Activated CD4-positive, alpha-beta T cell treated with anti-CD3 and anti-CD28 coated beads, Interleukin-2, amount 10 ng/mL, durations not matched to agents 24 days and 14 days (primary cell): ENCODE measurements at places on chromosomes 11 and 22. TPM values are rescaled to one million over a fixed set of nuclear protein-coding genes. Genes with fewer than 3 reads are reported as not detected.

Gene OMP
- not detected in 2 replicates for total RNA-seq

DNA sequence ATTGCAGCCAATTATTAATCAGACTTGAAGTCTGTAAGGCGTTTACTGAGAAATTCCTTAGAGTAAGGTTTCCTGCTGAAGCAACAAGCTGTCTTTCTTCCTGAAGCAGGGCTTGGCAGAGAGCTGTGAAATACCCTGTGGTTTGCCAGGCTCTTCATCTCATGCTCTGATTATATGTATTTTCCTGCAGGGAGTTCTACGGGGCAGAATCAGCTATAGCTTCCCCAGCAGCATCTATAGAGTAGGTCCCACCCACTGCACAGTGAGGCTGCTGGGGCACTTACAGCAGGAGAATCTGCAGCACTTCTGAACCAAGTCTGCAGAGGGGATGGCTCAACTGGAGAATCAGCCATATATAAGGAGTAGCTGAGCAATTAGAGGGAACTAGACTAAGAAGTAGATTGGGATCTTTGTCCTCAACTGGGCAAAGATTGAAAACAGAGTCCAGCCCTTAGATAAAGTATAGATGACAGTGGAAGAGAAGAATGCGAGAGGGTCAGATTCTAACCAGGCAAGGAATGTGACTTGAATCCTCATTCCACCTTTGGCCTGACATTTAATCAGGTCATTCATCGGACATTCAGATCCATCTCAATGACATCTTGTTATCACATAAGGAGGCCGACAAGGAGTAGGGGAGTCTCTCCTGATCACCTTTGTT is 37.6 kb downstream of the CNTF start:
- no peaks in the 10 kb centered on the region for H3K36me3 ChIP-seq
- no peak overlapping the region for H3K4me3 ChIP-seq
- no peaks in the 10 kb centered on the region for H3K27me3 ChIP-seq

Gene MRGPRE
- total RNA-seq = not detected in 2 replicates

Gene MARK2
- 34.2 and 41.0 TPM in 2 replicates for total RNA-seq

Gene TSPAN32
- 2.4 and 2.6 TPM in 2 replicates for total RNA-seq

DNA sequence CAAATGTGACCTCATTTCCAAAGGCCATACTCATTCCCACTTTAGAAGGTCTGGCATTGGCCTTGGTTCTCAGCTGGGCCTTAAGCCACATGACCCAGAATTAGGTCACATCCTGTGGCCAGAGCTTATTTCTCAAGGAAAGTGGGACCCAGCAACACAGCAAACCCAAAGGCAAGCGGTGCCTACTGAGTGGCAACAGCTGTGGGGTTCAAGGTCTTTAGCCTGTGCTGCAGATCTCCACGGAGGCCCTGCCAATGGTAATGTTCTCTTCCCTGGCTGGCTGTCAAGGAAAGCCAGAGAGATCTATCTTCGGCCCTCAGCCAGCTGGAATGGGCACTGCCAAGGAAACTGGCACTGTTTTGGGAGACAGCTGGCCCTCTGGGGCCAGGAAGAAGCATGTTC is 41.5 kb upstream of the TP53I11 start:
- no peaks in the 10 kb centered on the region for H3K36me3 ChIP-seq
- no peaks in the 10 kb centered on the region for H3K4me1 ChIP-seq

GRCh38 chr11:215581-216037 is 8.1 kb downstream of the RIC8A start:
- H3K27ac ChIP-seq = peak overlapping the region; percentile 45
- H3K36me3 ChIP-seq = peaks cover 43% of the 10 kb centered on the region
- H3K4me3 ChIP-seq = no peak overlapping the region
- peaks cover 12% of the 10 kb centered on the region for H3K4me1 ChIP-seq

DNA sequence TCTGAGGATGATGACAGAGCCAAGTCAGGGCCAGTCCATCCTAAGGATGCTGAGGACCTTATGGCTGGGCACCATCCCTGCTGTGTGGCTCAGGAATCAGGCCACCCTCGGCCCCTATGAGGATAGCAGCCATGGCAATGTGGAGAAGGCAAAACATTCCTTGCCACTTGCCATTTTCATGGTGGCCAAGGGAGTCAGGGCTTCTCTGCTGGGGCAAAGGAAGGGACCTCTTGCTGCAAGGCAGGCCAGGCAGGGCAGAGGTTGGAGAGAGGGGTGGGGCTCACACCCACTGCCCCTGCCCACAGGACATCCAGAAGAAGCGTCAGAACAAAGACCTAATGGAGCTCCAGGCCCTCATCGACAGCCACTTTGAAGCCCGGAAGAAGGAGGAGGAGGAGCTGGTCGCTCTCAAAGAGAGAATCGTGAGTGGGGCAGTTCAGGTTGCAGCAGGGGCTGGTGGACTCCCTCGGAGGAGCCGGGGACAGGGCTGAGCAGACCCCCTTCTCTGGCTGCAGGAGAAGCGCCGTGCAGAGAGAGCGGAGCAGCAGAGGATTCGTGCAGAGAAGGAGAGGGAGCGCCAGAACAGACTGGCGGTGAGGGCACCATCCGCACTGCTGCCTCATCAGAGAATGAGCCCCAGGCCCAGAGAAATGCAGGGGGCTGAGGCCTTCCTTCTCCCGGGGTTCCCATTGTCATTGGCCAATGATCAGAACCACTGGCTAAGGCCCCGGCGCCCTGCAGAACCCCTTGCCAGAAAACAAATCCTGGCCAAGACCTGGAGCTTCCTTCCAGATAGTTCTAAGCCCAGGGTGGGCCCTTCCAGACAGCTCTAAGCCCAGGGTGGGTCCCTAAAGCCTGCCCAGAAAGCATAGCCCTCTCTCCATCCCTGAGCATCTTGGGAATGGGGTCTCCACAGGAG is 13.5 kb upstream of the MRPL23 start:
- H3K4me3 ChIP-seq = no peak overlapping the region
- H3K27ac ChIP-seq = no peak overlapping the region
- DNase-seq = no peak
- H3K27me3 ChIP-seq = peaks cover 4% of the 10 kb centered on the region

- H3K4me3 ChIP-seq = no peak overlapping the region
- peaks cover 6% of the 10 kb centered on the region for H3K4me1 ChIP-seq
- H3K27me3 ChIP-seq = no peaks in the 10 kb centered on the region
- H3K27ac ChIP-seq = no peak overlapping the region
- peaks cover 55% of the 10 kb centered on the region for H3K36me3 ChIP-seq
- DNase-seq = no peak
Observed at GRCh38 chr11:3738723-3739122, 58.6 kb downstream of the NUP98 start.

GRCh38 chr11:95450547-95451123 is 219.6 kb upstream of the SESN3 start:
- no peak for DNase-seq
- no peaks in the 10 kb centered on the region for H3K36me3 ChIP-seq
- no peaks in the 10 kb centered on the region for H3K27me3 ChIP-seq
- no peak overlapping the region for H3K27ac ChIP-seq
- peaks cover 9% of the 10 kb centered on the region for H3K4me1 ChIP-seq

DNA sequence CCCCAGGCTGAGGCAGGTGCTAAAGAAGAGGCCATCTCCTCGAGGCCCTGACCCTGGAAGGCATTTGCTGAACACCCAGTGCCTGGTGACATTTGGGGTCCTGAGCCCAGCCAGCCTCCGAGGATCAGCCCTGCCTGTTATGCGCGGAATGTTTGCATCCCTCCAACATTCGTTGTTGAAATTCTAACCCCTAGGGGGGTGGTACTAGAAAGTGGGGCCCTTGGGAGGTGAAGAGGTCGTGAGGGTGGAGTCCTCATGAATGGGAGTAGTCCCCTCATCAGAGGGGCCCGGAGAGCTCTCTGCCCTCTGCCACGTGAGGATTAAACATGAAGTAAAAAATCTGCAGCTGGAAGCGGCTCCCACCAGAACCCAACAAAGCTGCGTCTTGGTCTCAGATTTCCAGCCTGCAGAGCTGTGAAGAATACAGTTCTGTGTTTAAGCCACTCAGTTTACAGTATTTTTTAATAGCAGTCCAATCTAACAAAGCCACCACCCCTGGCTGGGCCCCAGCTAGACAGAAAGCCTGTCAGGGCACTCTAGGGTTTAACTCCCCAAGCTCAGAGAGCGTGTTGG is 35.3 kb upstream of the SEPTIN5 start:
- no peaks in the 10 kb centered on the region for H3K4me1 ChIP-seq
- no peak overlapping the region for H3K4me3 ChIP-seq
- peaks cover 18% of the 10 kb centered on the region for H3K27me3 ChIP-seq
- DNase-seq = no peak
- no peak overlapping the region for H3K27ac ChIP-seq

DNA sequence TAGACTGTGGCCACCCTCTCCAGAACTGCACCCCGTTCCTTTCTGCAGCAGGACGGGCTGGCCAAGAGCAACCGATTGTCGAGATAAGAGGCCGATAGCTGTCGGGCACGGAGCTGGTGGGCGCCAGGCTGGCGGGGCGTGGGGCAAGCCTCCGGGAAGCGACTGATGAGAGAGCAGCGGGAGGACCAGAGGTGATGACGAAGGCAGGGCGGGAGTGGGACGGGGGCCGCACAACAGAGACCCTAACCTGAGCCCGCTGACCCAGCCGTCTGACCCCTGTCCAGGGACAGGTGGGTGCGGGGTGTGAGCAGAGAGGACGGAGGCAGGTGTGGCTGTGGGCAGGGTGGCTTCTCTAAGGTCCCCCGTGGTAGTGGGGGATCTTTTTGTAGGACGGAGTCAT is 7.3 kb upstream of the BRSK2 start:
- no peaks in the 10 kb centered on the region for H3K36me3 ChIP-seq
- no peak for DNase-seq
- peaks cover 25% of the 10 kb centered on the region for H3K27me3 ChIP-seq
- peak overlapping the region; percentile 83 for H3K4me3 ChIP-seq

Gene MMP12
- not detected in 2 replicates for total RNA-seq

Gene TMPRSS5
- total RNA-seq = 1.2 and 2.6 TPM in 2 replicates

Gene OR56A4
- total RNA-seq = 0.05 TPM in 1 of 2 replicates, not detected in the other

Gene CLCF1
- total RNA-seq = 0.63 and 0.66 TPM in 2 replicates

DNA sequence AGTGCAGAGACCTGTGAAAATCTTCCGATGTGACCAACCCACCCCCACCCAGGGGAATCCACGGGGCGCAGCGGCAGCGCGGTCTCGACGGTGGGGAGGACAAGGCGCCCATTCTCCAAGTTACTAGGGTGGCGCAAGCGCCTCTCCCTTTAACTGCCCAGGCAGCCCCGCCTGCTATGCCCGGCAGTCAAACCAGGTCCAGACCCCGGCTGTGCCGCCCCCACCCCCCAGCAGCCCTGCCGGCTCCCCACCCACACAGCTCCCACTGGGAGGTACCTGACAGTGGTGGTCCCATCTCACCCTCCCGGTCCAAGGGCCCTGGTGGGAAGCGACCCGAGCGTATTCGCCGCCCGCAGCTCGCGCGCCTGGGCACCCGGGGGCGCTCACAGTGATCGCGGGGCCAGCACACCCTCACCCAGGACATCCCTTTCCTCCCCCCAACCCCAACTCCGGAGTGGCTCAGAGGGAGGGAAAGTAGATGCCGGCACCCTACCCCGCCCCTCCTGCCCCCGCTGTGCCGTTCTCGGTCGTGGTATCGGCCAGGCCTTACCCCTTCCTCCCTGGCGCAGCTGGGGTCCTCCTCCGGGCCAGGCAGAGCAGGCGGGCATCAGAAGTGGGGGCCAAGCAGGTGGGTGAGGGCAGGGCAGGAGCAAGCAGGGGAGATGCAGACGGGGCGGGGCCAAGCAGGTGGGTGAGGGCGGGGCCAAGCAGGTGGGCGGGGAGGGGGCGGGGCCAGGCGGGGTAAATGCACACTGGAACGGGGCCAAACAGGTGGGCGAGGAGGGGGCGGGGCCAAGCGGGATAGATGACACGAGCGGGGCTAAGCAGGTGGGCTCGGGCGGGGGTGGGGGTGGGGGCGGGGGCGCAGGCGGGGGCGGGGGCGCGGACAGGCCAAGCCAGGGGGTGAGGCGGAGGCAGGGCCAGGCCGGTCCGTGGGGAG is at the start of gene TRPM5:
Gene TRPM5 (minus strand): TSS at position 634 of the 940 bp plus-strand sequence. CDS start 21,478 bp downstream, outside the sequence.
- DNase-seq = no peak
- no peaks in the 10 kb centered on the region for H3K36me3 ChIP-seq
- H3K4me1 ChIP-seq = peaks cover 13% of the 10 kb centered on the region
- peak within 1 kb of the TSS; percentile 91 for H3K4me3 ChIP-seq

DNA sequence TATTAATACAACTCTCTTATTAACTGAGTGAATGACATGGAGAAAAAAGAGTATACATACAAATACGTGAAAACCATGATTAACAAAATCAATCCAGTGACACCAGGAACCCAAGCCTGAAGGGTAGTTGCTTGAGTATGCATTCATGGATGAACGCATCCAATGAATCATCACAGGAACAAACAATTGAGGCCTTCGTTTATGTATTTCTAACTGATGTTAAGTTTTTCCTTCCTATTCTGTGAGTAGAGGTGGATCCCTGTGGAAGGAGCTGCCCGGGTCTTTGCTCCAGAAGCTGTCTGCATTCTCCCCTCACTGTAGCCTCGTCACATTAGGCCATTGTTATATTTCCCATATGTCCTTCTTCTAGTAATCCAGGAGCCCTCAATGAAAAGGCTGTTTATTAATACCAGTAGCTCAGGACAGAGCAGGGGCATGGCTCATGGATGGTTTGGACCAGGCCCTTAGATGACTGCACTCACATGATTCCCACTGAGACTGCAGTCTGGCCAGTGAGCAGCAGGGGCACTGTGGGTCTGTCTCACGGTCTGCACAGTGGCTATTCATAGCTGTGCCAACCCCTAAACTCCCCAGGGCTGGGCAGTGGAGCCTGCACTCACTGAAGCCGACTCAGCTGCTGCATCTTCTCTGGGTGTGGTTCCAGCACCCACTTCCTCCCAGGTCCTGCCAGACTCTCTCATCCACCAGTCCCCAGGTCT is 128.1 kb upstream of the TOP3B start:
- peak; percentile 85 for DNase-seq
- H3K27ac ChIP-seq = peak overlapping the region; percentile 80
- H3K4me3 ChIP-seq = peak overlapping the region; percentile 30
- peaks cover 7% of the 10 kb centered on the region for H3K27me3 ChIP-seq
- peaks cover 18% of the 10 kb centered on the region for H3K4me1 ChIP-seq

Gene OR52E8
- total RNA-seq = not detected in 2 replicates

GRCh38 chr11:33269822-33270221 is 12.6 kb downstream of the HIPK3 start:
- no peak overlapping the region for H3K27ac ChIP-seq
- no peak for DNase-seq
- no peaks in the 10 kb centered on the region for H3K36me3 ChIP-seq
- no peak overlapping the region for H3K4me3 ChIP-seq
- no peaks in the 10 kb centered on the region for H3K27me3 ChIP-seq
- H3K4me1 ChIP-seq = peaks cover 12% of the 10 kb centered on the region

- no peak overlapping the region for H3K4me3 ChIP-seq
- peak overlapping the region; percentile 30 for H3K27ac ChIP-seq
- no peak for DNase-seq
- H3K36me3 ChIP-seq = peaks cover 25% of the 10 kb centered on the region
- H3K27me3 ChIP-seq = no peaks in the 10 kb centered on the region
Observed at GRCh38 chr11:45809456-45810395, 4.8 kb downstream of the SLC35C1 start.

Gene CADM1
- total RNA-seq = 0.26 and 0.72 TPM in 2 replicates
